ENCODE measurements at places on chromosomes 7 and 10.
A peak's percentile ranks its signal among the peaks of the same experiment; 100 is the strongest.

DNA sequence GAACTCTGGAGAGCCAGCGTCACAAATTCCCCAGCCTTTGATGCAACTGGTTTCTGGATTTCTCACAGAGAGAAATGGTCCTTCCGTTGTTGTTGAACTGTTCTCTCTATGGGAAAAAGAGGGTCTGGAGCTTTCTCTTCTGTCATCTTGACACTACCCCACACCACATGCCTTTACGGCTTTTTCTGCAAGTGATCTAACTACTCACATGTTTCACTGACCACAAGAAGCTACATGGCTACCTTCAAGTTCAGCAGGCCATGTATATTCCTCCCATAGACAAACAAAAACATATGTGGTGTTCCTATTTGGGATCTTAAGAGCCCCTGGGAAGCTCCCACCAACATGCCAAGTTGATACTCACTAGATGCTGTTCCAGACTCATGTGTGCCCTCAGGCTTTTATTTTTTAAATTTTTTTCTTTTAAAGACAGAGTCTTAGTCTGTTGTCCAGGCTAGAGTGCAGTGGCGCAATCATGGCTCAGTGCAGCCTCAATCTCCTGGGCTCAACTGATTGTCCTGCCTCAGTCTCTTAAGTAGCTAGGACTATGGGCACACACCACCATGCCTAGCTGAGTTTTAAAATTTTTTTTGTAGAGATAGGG lies 72.0 kb downstream of the RNF216 start:
- no peak for DNase-seq

DNA sequence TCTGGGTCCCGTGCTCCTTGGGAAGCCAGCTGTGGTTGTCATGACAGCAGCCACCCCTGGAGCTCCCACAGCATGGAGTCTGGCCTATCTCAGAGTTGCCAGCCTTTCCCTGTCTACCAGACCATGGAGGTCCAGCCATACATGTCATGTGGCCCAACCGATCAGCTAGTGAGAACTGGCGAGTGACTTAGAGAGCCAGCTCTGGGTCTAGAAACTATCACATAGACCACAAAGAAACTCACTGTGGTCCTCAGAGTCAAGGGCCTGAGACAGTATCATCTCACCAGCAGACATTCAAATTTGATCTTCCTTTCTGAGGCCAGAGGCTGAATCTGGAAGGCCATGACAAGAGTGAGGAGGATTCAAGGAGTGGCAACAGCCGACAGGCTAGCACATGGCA lies 223.3 kb upstream of the GPR26 start:
- no peak for DNase-seq

DNA sequence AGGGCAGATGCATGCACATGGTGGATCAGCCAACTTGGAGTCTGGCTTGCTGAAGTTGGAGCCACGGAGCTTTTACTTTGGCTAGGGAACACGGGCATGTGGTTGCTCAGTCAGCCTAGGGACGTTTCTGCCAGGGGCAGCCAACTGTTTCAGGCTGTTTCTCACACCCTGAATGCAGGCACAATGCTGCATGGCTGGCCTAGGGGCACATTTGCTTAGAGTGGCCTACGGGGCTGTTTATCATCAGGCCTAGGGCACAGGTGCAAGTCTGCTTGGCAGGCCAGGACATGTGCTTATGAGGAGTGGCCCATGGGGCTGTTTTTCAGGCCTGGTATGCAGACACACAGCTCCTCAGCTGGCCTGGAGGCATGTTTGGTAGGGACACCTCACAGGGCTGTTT lies 107.4 kb downstream of the GSAP start:
- DNase-seq, result no peak

- no peak for DNase-seq
Observed at GRCh38 chr7:110813986-110814385, 276.9 kb upstream of the LRRN3 start.

- DNase-seq, result no peak
Observed at GRCh38 chr10:69974551-69975155, 78.0 kb upstream of the MACROH2A2 start.

DNA sequence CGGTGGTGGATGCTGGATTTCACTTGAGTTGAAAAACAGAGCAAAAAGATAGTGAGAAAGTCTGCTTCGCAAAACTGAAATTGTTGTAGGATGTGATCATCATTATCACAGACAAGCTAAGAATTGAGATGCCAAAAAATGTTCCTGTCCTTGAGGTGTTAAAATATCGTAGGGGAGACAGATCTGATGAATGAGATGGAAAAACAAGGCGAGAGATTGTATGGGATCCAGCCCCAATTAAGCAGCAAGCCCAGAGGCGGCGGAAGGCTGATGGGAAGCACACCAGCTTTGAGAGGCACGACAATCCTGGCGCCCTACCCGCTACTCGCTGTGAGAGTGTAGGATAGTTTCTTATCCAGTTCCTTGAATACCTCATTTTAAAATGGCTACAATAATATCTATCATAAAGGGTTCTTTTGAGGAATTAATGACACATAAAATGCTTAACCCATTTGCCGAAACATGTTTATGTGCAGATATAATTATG lies 131.1 kb upstream of the PTN start:
- peak; percentile 69 for DNase-seq

DNA sequence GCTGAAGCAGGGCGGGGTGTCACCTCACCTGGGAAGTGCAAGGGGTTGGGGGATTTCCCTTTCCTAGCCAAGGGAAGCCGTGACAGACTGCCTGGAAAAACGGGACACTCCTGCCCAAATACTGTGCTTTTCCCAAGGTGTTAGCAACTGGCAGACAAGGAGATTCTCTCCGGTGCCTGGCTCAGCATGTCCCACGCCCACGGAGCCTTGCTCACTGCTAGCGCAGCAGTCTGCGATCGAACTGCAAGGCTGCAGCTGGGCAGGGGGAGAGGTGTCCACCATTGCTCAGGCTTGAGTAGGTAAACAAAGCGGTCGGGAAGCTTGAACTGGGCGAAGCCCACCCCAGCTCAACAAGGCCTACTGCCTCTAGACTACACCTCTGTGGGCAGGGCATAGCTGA lies 80.9 kb upstream of the DNAJB12 start:
- DNase-seq, result peak; percentile 90

DNA sequence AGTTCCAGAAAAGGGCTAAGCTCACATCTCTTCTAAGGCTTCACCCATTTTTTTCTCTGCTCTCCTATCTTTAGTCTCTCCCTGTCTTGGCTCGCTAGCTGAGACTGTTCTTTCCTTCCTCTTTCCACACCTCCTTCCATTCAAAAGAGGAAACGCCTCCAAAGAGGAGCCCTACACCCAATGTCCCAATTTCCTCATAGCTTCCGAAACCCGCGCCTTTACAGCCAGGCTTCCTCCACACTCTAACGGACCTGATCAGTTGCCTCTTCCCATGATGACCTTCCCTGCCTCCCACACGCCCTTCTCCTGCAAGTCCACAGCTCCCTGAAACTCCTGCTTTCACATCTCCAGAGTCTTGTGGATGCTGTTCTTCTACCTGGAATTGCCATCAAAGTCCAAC lies 71.7 kb downstream of the COBL start:
- DNase-seq, result no peak

DNA sequence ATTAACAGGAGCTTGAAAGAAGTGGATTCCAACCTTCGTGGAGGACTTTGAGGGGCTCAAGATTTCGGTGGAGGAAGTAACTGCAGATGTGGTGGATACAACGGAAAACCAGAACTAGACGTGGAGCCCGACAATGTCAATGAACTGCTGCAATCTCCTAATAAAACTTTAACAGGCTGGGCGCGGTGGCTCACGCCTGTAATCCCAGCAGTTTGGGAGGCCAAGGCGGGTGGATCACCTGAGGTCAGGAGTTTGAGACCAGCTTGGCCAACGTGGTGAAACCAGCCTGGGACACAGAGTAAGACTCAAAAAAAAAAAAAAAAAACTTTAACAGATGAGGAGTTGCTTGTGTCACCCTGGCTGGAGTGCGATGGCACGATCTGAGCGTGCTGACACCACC lies 477.8 kb upstream of the MKI67 start:
- no peak for DNase-seq

DNA sequence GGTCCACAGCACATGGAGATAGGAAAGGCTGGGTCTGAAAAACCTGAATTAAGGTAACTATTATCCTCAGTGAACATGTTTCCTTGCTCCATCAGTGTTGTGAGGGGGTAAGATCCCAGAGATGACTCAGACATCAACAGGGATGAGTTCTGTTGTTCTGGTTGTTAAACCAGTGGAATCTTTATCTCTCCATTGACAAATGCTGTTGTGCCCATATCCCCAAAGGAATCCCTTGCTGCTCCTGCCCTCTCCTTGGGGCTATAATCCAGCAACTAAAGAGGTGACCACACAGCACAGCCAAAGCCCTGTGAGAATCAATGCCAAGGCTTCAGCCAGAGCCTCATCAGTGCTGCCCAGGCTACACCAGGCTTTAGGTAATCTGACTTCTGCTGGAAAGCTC lies 113.4 kb downstream of the JAZF1 start:
- no peak for DNase-seq

DNA sequence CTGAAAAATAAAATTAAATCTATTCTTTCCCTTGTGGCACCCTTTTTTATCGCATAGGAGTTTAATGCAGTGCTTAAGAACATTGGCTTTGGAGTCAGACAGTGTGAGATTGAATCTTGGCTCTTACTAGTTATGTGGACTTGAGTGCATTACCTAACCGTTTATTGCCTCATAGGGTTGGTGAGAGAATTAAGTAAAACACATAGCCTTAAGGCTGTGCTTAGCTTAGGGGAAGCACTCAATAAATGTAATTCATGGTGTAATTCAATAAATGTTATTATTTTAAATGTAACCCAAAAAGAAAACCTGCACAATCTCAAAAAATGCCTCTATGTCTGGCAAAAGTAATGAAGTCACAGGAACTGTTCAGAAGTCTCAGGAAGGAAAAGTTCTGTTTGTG lies 2.7 kb downstream of the STK17A start:
- no peak for DNase-seq

Measured in posterior cingulate gyrus (tissue), 11 donors.